Activated naive CD4-positive, alpha-beta T cell treated with anti-CD3 and anti-CD28 coated beads, Interleukin-2, amount 10 ng/mL, durations not matched to agents 7 days and 5 days (primary cell): ENCODE measurements at places on chromosomes 12 and 14.

DNA sequence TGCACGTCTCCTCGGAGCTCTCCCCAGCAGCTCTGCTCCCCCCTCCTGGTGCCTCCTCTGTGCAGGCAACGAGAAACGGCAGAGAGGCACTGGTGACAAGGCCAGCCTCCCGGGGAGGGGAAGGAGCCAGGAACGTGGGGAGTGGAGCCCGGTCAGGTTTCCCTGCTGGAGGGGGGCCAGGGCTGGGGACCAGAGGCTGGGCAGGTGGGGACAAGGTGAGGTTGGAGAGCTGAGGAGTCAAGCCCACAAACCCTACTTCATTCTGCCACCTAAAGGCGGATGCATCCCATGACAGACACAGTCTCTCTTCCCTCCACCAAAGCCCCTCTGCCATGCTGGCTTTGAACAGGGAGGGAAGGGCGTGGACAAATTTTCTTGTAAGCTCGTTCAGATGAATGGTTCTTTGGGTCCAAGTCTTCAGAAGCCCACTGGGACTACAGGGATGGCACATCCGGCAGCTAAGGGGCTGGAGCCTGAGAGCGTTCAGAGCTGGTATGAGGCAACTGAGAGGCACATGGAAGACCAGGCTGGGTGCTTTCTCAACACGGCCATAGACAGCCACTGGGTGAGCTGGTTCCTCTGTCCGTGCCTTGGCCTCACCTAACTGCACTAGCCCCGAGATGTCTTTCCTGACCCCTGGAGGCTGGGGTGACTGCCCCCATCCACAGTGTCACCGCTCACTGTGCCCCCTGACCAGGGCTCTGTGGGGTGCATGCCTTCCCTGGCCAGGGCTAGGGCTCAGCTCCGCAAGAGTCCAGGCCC lies 105.9 kb downstream of the RBM19 start:
- no peak for DNase-seq

DNA sequence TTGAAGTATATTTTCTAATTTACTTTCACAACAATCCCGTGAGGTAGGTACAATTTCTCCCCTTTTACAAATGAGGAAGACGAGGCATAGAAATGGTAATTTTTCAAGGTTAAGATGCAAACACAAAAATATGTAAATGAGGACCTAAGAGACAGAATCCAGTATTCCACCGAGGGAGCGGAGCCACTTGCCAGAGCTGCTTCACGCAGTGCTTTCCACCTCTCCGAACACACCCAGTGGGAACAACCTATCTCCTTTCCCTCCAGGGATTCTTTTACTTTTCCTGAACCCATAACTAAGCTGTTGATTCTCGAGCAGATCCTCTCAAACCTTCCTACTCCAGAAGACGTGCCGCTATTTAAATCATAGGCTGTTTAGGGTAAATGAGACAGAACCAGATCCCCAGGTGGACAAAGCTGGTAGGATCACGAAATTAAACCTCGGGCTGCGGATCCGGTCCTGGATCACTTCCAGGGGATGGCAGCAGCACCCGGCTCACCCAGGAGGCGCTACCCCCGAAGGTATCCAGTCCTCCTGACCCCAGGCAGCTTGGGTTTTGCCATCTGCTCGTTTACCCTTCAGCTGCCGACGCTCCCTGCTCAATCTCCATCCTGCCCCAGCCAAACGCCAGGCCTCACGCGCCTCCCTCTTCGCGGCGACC lies 1.5 kb downstream of the DDHD1 start:
- peak; percentile 65 for DNase-seq

DNA sequence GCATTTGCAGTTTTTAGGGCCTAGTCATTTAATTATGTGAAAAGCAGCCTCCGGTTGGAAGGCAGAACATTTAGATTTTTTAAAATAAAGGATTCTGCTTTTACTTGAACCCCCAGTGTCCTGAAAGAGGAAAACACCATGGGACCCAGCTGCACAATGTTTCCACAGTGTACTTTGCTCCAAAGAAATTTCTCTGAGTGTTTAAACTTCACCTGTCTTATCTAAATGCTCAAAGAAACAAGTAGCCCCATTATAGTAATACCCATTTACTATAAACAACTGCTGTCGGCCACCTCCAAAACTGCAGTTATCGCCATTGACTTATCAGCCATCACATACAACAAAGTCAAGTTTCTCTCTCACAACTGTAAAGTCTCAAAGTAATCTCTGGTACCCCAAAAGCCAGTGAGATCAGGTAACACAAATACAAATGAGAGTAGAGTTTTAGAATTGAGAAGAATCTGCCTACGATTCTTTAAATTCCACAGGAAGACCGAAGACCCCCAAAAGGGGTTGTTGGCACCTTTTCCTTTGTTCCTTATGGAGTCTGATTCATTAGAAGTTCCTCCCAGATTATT lies 205.2 kb downstream of the NUBPL start:
- DNase-seq: no peak

- DNase-seq: no peak
Measured at GRCh38 chr14:88463318-88463717, 77.9 kb downstream of the SPATA7 start.

DNA sequence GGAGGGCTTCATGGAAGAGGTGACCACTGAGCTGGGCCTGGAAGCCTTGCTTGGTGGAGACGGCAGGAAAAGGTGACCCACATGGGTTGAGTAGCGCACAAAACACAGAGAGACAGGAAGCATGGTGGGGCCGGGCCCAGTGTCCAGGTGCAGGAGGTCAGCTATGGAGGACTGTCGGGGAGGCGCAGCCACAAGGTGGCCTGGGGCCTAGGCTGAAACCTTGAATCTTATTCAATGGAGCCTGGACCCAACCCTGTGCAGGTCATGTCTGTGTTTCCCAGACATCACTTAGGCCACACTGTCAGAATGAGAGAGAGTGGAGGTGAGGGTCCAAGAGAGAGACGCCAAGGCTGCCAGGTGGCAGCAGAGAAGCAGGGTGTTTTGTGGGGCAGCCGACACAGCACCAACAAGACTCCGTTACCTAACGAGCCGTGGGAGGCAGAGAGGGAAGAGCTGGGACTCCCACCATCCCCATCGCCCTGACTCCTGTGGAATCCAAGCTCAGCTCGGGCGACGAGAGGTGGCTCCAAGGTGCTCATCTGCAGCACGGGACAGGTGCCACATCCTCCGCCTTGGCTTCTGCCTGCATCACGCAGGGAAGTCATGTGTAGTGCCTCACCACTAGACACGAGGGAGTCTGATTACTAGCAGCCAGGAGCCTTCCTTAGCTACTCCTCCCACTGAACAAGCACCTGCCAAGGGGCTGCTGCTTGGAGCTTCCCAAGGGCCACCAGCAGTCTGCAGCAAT lies 38.7 kb downstream of the DEGS2 start:
- no peak for DNase-seq

GRCh38 chr14:28142400-28143015 lies 624.1 kb upstream of the FOXG1 start:
- no peak for DNase-seq

- no peak for DNase-seq
Measured at GRCh38 chr12:43099691-43100163, 452.3 kb downstream of the ADAMTS20 start.

GRCh38 chr12:129269756-129270495 lies 416.6 kb downstream of the GLT1D1 start:
- DNase-seq: no peak

DNA sequence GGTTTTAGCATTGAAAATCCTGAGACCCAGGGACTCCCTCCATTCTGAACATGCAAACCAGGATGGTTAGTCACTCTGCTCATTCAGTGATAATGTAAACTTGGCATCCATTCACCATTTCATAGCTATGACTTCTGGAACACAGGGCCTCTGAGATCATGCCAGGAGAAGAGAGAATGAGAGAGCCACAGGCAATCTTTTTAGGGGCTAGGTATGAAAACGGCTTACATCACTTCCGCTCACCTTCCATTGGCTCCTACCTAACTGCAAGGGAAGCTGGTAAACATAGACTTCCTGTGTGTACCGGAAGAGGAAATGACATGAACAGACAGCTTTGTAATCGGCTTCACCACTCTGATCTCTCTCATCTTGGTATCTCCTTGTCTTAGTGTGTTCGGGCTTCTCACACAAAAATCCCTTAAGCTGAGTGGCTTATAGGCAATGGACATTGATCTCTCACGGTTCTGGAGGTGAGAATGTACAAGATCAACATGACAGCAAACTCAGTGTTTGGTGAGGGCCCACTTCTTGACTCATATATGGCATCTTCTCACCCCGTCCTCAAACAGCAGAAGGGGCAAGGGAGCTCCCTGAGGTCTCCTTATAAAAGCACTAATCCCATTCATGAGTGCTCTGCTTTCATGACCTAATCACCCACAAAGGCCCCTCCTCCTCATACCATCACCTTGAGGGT lies 465.9 kb upstream of the TBX3 start:
- DNase-seq: no peak

GRCh38 chr12:597926-598568 lies 65.2 kb downstream of the NINJ2 start:
- DNase-seq: no peak

DNA sequence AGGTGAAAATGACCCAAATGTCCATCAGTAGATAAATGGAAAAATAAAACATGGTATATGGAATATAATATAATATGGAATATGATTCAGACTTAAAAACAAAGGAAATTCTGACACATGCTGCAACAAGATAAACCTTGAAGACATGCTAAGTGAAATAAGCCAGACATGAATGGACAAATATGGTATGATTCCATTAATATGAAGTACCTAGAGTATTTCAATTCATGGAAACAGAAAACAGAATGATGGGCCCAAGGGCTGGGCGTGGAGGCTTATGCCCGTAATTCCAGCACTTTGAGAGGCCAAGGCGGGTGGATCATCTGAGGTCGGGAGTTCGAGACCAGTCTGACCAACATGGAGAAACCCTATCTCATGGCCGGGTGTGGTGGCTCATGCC lies 22.7 kb upstream of the ORAI1 start:
- DNase-seq: no peak

DNA sequence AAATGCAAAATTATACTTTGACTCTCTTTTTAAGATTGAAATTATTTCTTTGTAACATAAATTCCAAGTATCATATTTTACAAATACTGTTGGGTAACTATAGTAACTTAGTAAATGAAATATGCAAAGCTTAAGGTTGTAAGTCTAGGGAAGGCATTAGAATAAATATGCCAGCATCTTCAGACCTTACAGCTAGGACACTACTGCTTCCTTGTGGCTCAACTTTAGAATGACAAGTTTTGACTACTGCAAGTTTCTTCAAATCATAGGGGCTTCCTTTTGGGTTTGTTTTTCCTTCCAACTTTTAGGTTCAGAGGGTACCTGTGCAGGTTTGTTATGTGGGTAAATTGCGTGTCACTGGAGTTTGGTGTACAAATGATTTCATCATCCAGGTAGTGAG lies 17.7 kb upstream of the ANP32D start:
- no peak for DNase-seq

DNA sequence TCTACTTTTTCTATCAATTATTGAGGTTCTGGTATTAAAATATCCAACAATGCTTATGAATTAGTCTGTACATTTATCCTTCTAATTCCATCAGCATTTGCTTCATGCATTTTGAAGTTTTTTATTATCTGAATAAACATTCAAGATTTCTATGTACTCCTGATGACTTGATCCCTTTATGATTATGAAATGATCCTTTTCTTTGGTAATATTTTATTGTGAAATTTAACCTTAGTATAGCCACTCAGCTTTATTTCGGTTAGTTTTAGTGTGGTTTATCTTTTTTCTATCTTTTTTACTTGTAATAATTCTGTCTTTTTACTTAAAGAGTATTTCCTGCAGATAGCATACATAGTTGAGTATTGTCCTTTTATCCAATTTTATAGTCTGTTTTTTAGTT lies 106.6 kb downstream of the SNAPC1 start:
- no peak for DNase-seq

DNA sequence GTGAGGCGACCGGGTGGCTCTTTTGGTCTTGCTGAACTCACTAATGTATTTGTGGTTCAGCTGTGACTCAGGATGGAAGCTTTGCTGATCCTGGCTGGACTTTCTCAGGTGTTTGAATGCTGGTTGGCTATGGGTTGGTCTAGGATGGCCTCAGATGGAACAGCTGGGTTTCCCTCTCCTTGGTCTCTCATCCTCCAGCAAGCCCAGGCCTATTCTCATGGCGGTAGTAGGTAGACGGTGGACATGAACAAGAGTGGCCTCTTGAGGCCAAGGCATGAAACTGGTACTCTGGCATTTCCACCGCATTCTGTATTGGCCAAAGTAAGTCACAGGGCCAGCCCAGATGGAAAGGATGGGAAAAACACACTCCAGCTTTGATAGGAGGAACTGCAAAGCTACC lies 11.8 kb upstream of the POLR3B start:
- no peak for DNase-seq
